Large intestine (tissue), 12 donors: ENCODE measurements at places on chromosomes 1 and 21. TPM values are rescaled to one million over a fixed set of nuclear protein-coding genes. Genes with fewer than 3 reads are reported as not detected.

- H3K27me3 ChIP-seq: peaks cover 11% of the 10 kb centered on the region
- no peak overlapping the region for H3K4me3 ChIP-seq
- H3K4me1 ChIP-seq: peaks cover 12% of the 10 kb centered on the region
- H3K36me3 ChIP-seq: no peaks in the 10 kb centered on the region
Measured at GRCh38 chr1:39896909-39897685, 4.6 kb downstream of the MYCL start.

TRIM63 gene
- polyA plus RNA-seq: 6.4 TPM

DNA sequence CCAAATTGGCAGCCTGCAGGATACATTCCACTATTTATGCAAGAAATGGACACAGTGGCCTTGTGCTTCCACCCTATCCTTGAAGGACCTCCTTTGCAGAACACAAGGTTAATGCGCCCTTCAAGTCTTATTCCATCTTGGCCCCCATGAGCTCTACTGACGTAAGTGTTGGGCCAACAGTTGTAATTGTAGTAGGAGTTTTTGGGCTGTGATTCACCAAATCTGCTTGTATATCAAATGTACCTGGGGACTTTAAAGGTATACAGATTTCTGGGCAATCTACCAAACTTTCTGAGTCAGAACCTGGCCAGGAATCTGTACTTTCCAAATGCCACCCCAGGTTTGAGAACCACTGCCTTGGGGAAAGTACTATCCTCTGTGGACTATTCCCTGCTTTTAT, 100.9 kb upstream of the MARK1 start:
- H3K27me3 ChIP-seq: no peaks in the 10 kb centered on the region
- H3K4me1 ChIP-seq: no peaks in the 10 kb centered on the region
- H3K36me3 ChIP-seq: no peaks in the 10 kb centered on the region
- DNase-seq: no peak
- no peak overlapping the region for H3K4me3 ChIP-seq

GRCh38 chr1:47410068-47410455, 6.0 kb upstream of the FOXE3 start:
- H3K4me1 ChIP-seq: no peaks in the 10 kb centered on the region
- no peaks in the 10 kb centered on the region for H3K36me3 ChIP-seq
- H3K27ac ChIP-seq: no peak overlapping the region
- H3K27me3 ChIP-seq: peaks cover 16% of the 10 kb centered on the region
- H3K4me3 ChIP-seq: no peak overlapping the region

GRCh38 chr1:108107658-108108057, 92.5 kb downstream of the SLC25A24 start:
- no peak overlapping the region for H3K27ac ChIP-seq
- H3K4me3 ChIP-seq: no peak overlapping the region
- no peak for DNase-seq
- no peaks in the 10 kb centered on the region for H3K27me3 ChIP-seq

GRCh38 chr1:207648334-207649209, 3.6 kb downstream of the CR1L start:
- peaks cover 12% of the 10 kb centered on the region for H3K27me3 ChIP-seq
- no peak overlapping the region for H3K4me3 ChIP-seq
- peak; percentile 23 for DNase-seq
- H3K36me3 ChIP-seq: no peaks in the 10 kb centered on the region

DNA sequence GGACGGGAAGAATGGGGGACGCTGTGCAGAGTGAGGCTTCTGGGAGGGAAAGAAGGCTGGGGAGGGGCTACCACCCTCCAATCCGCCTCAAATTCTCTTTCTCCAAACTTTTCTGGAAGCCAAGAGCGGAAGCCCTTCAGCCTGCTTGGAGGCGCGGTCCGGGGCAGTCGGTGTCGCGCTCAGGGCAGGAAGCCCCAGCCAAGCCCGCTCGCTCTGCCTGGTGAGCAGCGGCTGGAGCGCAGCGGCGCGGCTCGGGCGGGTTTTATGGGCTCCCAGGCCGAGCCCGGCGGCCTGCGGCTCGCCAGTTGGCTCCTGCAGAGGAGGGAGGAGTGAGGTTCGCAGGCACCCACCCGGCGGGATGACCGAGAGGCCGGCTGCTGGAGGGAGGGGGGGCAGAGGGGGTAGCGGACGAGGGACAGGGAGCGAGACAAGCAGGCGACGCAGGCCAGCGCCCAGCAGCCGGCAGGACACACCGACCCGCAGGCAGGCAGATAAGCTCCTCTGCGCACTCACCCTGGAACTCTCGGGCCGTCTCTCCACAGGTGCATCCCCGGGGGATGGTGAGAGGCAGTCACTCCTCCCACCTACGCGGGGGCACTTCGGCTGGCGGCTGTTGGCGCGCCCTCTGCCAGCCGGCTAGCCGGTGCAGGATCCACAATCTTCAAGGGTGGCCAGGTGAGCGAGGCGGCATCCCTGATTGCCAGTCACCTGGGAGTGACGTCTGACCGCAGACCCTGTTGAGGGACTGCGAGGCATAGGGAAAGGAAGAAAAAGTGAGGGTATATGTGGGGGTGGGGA, at the start of gene AVPR1B:
Gene AVPR1B (minus strand): TSS at position 238 of the 798 bp plus-strand sequence. CDS start 498 bp downstream, outside the sequence.
- no peaks in the 10 kb centered on the region for H3K36me3 ChIP-seq
- H3K4me3 ChIP-seq: peak within 1 kb of the TSS; percentile 24
- peaks cover 27% of the 10 kb centered on the region for H3K27me3 ChIP-seq
- no peak within 1 kb of the TSS for H3K27ac ChIP-seq

GRCh38 chr1:46547481-46548383, 3.7 kb downstream of the KNCN start:
- DNase-seq: no peak
- peaks cover 70% of the 10 kb centered on the region for H3K27me3 ChIP-seq
- no peak overlapping the region for H3K27ac ChIP-seq

DNA sequence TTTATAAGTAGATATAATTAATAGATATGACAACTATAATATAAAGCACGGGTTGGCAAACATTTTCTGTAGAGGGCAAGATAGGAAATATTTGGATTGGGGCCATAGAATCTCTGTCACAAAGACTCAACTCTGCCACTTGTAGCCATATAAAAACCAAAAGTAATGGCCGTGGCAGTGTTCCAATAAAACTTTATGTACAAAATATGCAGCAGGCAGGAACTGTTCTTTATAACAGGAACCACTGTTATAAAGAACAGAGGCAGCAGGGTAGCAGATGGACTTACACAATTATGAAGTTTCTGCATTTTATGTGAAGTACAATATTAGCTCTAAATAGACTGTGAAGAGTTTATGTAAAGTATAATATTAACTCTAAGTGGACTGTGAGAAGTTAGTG, 16.9 kb upstream of the QSOX1 start:
- no peak for DNase-seq
- no peak overlapping the region for H3K4me3 ChIP-seq
- H3K4me1 ChIP-seq: no peaks in the 10 kb centered on the region
- H3K27ac ChIP-seq: no peak overlapping the region
- H3K27me3 ChIP-seq: no peaks in the 10 kb centered on the region
- no peaks in the 10 kb centered on the region for H3K36me3 ChIP-seq

DNA sequence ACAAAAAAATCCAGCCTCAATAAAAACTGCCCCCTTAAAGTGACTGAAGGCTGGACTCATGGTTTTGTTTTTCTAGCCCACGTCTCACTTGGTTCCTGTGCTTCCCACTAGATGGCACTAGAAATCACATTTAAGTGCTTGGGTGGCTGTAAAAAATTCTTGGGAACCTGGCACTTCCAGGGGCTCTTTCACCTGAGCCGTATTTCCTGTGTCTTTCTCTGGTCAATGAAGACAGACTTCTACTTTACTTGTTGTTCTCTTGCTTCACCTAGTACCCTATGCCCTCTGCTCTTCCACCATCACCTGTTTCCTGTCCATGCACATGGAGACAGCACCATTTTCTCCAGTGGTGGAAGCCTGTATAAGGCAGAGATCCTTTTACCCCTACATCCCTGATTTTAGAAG, 20.0 kb downstream of the METTL13 start:
- peak; percentile 60 for DNase-seq
- H3K4me1 ChIP-seq: peaks cover 14% of the 10 kb centered on the region
- H3K4me3 ChIP-seq: no peak overlapping the region

- H3K36me3 ChIP-seq: peaks cover 58% of the 10 kb centered on the region
- H3K4me3 ChIP-seq: no peak overlapping the region
- no peak for DNase-seq
- no peaks in the 10 kb centered on the region for H3K27me3 ChIP-seq
- H3K27ac ChIP-seq: no peak overlapping the region
Measured at GRCh38 chr1:26546375-26546774, 16.8 kb downstream of the RPS6KA1 start.

LAMC2 gene
- polyA plus RNA-seq: 33.4 TPM

- no peaks in the 10 kb centered on the region for H3K36me3 ChIP-seq
- H3K4me1 ChIP-seq: no peaks in the 10 kb centered on the region
- H3K27me3 ChIP-seq: no peaks in the 10 kb centered on the region
- DNase-seq: no peak
Measured at GRCh38 chr1:37177230-37177864, 143.0 kb upstream of the GRIK3 start.

RGS7 gene
- 2.1 TPM for polyA plus RNA-seq

- no peak overlapping the region for H3K4me3 ChIP-seq
- no peaks in the 10 kb centered on the region for H3K36me3 ChIP-seq
- H3K4me1 ChIP-seq: no peaks in the 10 kb centered on the region
Measured at GRCh38 chr1:8639148-8639547, 178.3 kb downstream of the RERE start.

DNA sequence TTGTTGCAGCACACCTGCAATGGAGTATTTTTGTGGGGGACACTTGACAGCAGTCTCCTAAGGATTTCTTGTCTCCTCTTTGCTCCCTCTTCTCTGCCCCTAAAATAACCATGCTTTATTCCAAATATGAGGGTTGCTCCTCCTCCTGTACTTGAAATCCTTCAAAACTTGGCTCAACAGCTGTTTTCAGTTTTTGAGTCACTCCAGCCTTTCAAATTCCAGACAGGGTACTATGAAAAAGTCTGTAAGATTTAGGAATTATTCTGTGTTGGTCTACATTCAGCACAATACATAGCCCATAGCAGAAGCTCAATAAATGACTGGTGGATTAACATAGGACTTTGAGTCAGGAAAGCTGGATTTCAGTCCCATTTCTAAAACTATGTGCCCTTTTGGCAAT, 5.5 kb downstream of the AP4B1 start:
- H3K27me3 ChIP-seq: no peaks in the 10 kb centered on the region
- peaks cover 39% of the 10 kb centered on the region for H3K36me3 ChIP-seq
- no peak overlapping the region for H3K4me3 ChIP-seq
- H3K27ac ChIP-seq: no peak overlapping the region
- peaks cover 32% of the 10 kb centered on the region for H3K4me1 ChIP-seq

HSPB7 gene
- polyA plus RNA-seq: 13.2 TPM

RIPK4 gene
- polyA plus RNA-seq: 22.2 TPM

CFAP126 gene
- polyA plus RNA-seq: 0.15 TPM

HLX gene
- 15.9 TPM for polyA plus RNA-seq

GRCh38 chr1:206477110-206477509, 6.8 kb downstream of the IKBKE start:
- no peak overlapping the region for H3K27ac ChIP-seq
- no peaks in the 10 kb centered on the region for H3K27me3 ChIP-seq
- peaks cover 41% of the 10 kb centered on the region for H3K36me3 ChIP-seq
- no peak overlapping the region for H3K4me3 ChIP-seq

GRCh38 chr1:6102532-6102845, 56.8 kb downstream of the KCNAB2 start:
- H3K27ac ChIP-seq: no peak overlapping the region
- H3K36me3 ChIP-seq: no peaks in the 10 kb centered on the region
- no peak for DNase-seq
- no peaks in the 10 kb centered on the region for H3K4me1 ChIP-seq

- H3K4me3 ChIP-seq: no peak overlapping the region
- peak overlapping the region; percentile 62 for H3K27ac ChIP-seq
- H3K36me3 ChIP-seq: no peaks in the 10 kb centered on the region
- H3K27me3 ChIP-seq: no peaks in the 10 kb centered on the region
- H3K4me1 ChIP-seq: peaks cover 19% of the 10 kb centered on the region
Measured at GRCh38 chr1:59013276-59013927, 229.6 kb upstream of the JUN start.

DNA sequence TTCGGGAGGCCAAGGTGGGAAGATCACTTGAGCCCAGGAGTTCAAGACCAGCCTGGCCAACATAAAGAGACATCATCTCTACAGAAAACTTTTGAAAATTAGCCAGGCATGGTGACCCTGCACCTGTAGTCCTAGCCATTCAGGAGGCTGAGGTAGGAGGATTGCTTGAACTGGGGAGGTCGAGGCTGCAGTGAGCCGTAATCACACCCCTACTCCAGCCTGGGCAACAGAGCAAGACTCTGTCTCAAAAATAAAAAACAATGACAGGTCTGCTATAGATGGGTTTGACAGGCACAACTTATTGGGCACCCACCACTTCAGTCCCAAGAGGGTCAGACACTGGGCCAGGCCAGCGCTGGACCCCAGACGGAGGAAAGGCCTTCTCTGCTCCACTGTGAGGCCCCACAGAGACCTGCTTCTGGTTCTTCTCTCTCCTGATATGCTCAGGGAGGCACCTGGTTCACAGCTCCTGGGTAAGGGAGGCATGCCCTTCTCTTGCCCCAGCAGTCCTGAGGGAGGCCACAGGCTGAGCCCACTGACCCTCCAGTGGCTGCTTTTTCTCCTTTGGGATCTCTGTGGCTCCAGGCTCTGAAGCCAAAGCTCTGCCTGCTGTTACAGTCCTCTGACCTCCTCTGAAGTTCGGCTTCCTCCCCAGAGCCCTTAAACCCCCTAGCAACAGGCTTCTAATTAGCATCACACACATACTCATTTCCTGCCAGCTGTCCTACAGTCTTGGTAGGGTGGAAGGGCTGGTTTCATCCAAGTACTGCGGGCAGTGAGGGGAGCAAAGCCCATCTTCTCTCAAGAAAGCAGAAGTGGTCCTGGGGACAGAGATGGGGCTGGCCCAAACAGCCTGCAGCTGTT, 14.4 kb downstream of the S100A16 start:
- H3K4me1 ChIP-seq: no peaks in the 10 kb centered on the region
- peak overlapping the region; percentile 26 for H3K27ac ChIP-seq
- H3K27me3 ChIP-seq: no peaks in the 10 kb centered on the region
- peak; percentile 41 for DNase-seq
- H3K4me3 ChIP-seq: no peak overlapping the region

MMEL1 gene
- 14.3 TPM for polyA plus RNA-seq

PLA2G4A gene
- polyA plus RNA-seq: 15.9 TPM

DNA sequence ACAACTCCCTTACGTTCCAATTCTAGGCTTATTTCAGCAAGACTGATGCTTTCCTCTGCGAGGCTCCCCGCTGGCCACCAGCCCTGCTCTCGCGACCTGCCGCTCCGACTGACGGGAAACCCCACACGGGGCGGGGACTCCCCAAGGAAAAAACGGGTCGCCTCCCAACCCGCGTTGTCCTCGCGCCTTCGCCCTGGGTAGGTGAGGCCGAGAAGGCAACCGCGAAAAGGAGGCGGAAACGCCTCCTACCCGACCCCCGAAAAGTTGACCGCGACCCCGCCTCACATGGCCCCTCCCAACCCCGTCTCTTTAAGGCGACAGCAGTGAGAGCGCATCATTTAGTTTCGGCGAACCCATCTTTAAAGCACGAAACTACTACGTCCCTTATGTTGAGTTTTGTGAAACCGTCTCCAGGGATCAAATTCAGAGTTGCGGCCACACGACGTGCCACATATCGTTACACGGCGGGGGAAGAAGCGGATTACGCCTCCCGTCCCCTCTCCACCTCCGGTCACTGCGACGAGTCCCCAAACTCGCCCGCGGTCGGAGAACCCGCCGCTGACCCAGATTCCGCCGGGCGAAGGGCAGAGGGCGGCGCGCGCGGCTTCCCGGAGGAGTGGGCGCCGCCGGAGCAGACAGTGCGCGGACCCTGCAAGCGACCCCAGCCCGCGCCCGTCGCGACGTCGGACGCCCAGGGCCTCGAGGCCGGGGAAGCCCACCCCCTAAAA, 1.2 kb downstream of the ANP32E start:
- H3K36me3 ChIP-seq: peaks cover 2% of the 10 kb centered on the region
- peak overlapping the region; percentile 93 for H3K27ac ChIP-seq
- peaks cover 6% of the 10 kb centered on the region for H3K4me1 ChIP-seq
- H3K27me3 ChIP-seq: no peaks in the 10 kb centered on the region

PLA2G2C gene
- polyA plus RNA-seq: 0.06 TPM
